Cortex of kidney (tissue), 1 donor: ENCODE measurements at places on chromosomes 6 and 20.

DNA sequence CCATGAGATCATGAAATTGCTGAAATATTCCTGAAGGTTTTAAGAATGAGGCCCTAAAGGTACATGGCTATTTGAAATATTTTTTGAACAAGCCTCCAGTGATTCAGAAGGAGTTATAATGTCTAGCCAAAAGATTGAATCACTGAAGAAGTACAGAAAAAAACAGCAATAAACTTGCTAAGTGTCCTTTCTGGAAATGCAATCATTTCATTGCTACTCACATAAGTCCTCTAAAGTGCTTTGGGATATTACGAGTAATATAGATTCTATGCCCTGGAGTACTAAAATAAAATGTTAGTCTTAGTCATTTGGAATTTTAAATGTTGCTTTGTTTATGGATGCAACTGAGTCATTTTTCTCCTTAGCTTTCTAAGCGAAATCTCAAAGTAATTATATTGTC, 32.7 kb downstream of the CENPW start:
- no peak for DNase-seq

DNA sequence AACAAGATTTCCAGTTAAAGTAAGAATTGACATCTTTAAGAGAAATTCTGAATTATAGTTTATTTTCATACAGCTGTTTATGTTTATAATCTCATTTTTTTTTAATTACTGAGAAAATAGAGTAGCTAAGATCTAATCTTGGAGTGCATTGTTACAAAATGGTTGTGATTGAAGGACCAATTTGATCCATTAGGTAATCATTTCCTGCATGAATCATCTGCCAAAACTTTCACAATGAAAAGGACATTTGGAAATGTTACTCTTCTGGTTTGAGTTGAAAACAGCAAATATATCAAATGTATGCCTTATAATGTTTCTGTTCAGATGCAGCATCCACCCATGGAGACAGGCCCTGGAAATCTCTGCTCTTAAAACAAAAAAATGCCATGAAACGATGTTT, 19.0 kb downstream of the TUBB2A start:
- no peak for DNase-seq

GRCh38 chr20:62744741-62745191, 36.1 kb downstream of the NTSR1 start:
- no peak for DNase-seq

DNA sequence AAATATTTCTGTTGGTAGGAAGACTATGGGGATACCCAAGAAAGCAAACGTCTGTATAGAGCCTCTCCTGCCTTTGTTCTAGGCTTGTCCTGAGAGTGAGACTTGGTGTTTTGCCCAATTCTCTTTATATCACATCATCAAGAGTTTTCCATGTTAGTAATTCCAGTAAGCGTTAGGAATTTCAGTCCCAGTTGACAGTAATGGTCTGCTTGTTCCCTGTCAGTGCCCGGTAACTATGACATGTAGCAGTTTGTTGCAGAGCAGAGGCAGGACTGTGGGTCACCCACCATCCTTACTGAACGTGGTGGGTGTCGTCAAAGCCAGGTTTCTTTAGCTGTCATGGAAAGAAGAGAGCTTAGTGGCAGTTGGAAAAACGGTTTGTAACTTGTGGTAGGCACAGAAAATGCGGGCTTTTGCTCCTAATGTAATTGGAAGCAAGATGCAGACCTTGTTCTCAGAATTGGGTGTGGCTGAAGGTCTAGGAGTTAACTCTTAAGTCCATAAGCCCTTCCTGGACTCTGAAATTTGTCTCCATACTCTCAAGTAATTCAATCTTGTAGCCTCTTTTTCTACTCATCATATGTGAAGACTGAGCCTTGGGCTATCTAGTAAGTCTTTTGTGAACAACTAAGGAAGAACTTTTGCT, 188.8 kb downstream of the TMEM242 start:
- no peak for DNase-seq

DNA sequence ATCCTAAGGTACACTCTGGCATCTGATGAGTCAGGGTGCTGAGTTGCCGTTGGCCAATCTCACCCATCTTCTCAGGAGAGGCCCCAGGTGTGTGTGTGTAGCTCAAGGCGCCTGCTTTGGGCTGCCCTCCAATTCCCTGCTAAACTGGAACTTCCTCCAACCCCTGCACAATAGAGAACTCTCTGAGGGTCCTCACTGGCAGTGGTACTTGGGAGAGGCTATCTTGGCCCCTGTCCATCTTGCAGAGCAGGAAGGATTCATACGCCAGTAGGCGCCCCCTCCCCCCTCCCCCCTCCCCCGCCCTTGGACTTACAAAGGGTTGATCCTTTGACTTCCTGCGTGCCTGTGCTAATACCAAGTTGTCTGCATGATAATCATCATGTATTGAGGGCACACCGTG, 173.6 kb downstream of the SASH1 start:
- no peak for DNase-seq

DNA sequence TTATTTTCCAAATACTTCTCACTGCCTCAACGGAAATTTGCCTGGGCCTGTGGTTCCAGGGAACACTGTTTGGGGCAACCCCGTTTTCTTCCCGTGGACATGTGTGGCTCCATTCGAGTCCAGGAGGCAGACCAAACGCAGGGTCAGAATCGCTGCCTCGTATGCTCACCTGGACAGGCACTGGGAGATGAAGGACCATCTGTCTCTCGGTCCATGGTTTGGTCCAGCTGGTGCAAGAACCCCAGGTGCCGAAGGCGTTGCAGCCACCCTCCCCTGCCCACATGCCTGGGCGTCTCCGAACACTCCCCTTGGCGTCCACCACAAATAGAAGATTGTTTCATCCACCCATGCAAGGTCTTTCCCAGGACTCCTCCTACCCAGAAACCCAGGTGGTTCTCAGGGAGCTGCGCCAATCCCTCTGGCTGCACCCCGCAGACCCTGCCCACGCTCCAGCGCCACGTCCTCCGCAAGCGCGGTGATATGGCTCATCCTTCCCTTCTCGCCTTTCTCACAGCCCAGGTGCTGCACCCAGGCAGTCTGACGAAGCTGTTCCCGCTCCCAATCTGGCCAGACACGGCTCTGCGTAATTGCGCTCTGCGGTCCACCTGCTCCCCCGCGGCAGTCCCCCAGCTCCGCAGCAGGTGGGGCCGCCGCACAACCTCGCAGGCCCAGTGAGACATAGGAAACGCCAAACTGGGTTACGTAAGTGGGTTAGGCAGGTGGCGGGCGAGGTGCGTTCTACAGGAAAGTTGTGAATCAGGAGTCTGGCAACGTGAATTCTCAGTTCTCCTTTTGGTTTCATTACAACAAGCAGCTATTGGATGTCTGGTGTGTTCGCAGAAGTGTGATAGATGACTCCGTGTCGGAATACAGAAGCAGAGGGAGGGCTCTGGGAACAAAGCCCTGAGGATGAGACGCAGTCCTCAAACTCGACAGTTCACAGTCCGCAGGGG, 146.2 kb upstream of the ECI2 start:
- DNase-seq = no peak

GRCh38 chr20:57922706-57923105, 212.9 kb upstream of the PMEPA1 start:
- DNase-seq = no peak

DNA sequence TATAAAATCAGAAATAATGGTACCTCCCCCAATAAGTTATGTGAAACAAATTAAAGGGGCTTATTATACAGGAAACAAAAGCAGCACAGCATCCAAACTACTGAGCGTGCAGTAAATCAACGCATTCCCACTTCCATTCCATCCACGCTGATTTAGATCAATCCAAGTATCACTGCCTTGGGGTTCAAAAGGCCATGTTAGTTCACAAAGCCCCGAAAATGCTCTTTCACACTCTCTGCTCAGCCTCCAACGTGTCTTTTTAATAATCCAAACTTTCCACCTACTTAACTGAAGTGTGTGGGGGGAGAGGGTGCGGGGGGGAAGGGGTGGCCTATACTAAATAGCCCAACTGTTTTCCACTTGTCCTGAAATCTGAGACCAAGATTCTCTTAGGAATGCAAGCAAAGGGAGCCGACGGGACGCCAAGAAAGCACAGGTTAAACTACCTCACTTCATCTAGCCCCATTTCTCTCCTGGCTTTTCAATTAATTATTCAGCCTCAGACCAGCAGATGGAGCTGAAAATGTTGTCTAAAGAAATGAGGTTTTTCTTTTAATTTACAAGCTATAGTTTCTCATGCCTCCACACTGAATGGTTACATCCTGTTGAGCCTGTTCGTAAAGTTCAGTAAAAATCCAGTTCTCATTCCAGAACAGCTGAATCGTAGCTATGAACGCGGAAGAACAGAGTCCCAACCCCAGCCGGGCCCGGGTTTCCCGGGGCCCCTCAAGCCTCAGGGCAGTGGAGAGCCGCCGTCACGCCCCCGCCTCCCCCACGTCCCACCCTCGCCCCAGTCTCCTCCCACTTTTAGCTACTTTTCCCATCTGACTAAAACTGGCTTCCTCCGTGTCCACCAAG, 1.0 kb upstream of the NXT1 start:
- no peak for DNase-seq

DNA sequence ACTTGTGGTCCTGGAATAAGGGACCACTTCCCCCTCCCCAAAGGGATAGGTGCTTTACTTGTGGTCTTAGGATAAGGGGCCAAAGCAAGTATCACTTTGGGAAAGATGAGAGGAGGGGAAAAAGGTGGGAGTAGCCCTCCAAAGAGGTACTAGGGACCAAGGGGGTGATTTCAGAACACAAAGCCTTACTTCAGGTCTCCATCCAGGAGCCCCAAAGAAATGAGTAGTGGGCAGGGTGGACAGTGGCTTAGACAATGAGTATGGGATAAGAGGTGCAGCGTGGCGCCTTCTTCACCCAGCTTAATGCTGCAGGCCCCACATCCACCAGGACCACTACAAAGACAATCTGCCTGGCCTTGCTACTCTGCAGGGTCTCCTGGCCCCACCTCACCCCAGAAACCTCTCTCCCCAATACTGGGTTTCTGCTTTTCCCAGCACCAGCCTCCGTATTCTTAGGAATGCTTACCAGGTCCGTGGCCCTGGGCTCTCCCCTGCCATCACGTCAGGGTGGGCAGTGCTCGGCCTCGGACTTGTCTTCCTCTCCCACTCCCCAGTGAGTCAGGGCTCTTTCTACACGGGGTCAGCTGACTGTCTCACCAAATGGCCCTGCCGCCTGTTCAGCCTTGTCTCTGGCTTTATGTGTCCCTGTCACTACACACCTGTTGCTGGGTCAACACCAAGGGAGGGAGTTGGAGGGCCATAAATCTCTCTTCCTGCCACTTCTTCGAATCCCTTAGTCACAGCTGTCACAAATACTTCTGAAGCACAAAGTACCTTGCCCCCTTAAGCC, 3.1 kb downstream of the NNAT start:
- no peak for DNase-seq

DNA sequence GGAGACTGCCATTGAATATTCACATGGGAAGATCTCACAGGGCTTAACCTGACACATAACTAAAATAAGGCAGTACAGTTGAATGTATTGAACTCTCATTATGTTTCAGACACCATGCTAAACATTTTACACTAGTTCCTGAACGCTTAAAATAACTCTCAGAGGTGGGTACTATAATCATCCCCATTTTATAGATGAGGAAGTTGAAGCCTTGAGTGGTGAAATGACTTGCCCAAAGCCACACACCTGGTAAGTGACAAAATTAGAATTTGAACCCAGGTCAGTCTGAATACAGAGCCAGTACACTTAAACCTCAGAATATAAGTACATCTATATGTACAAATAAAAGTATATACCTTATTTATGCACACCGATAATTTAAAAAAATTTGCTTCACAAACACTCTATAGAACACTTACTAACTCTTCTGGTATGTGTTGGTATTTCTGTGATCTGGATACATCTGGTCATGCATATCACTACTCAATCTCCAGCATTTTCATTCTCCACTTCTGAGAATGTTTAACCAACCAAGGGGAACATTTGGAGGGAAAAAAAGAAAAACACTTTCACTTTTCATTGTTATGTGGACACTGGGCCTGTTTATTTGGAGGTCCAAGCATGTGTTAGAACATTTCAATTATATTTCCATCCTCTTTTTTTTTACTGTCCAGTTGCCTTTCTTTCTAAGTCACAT, 4.6 kb upstream of the BICRAL start:
- no peak for DNase-seq

DNA sequence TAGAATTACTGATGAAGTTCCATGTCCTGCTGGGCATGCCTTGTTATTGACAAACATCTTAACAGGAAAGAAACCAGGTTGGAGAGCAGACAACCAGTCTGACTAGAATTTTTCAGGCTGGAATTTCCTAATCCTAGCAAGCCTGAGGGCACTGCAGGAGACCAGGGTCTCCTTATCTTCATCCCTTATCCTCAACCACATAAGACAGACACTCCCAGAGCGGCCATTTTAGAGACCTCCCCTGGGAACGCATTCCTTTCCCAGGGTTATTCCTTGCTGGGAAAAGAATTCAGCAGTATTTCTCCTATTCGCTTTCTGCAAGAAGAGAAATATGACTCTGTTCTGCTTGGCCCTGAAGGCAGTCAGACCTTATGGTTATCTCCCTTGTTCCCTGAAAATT, 803.7 kb downstream of the GRIK2 start:
- no peak for DNase-seq

DNA sequence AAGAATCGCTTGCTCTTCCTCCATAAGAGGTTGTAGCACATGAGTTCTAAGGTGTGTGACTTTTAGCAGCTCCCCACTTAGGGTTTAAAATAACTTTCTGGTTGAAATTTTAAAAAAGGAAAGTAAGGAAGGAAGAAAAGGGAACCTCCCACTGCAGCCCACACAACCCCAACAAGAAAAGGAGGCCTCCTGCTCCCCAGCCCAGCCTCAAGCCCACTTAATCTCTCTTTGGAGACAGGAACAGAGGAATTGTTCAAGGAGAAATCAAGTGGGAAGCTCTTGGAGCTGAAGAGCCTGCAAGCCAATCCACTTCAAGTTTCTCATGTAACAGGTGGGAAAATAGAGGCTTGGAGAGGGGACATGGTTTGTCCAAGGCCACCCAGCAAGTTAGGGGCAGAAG, 39.1 kb upstream of the PREX1 start:
- no peak for DNase-seq

DNA sequence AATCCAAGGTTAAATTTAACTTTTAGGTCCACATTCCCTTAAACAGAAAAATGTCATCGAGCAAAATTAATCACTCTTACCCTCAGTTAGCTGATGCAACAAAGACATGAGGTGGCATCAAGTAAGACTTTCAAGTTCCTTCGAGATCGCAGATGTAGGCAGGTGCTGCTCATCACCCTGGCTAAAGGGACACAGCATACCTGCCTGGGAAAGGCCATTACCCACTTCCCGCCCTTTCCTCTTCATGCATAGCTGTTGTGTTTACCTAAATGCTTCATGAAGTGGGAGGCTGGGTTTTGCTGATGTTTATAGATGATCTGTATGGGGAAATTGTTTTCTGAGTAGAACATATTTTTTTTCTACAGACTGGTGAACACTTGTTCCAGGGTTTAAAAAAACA, 67.7 kb downstream of the GFRA4 start:
- no peak for DNase-seq

DNA sequence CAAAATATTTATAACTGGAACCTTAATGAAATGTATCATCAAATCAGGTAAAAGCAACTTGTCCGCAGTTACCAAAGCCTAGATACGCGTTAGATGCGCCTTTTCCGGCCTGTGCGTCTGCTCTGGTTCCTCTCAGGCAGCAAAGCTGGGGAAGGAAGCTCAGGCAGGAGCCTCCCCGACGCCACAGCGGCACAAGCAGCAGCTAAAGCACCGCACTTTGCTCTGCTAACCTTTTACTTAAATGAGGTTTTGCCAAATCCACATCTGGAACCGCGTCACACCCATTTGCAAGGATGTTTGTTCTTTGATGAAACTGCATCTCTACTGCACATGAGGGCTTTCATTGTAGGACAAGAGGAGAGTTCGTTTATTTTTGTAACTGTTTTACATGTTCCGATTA, 36.8 kb downstream of the THBS2 start:
- no peak for DNase-seq

GRCh38 chr6:89009624-89010059, 46.2 kb upstream of the RNGTT start:
- no peak for DNase-seq

GRCh38 chr6:6701864-6702263, 113.3 kb downstream of the LY86 start:
- no peak for DNase-seq
